ENCODE measurements at places on chromosomes 2 and 18. TPM values are rescaled to one million over a fixed set of nuclear protein-coding genes. Genes with fewer than 3 reads are reported as not detected.

The SLC16A14 gene
- 1.0 TPM for total RNA-seq

The FN1 gene
- total RNA-seq = 174 TPM

The STAT4 gene
- 3.9 TPM for total RNA-seq

The FAM237A gene
- not detected for total RNA-seq

The EIF2AK2 gene
- total RNA-seq = 17.5 TPM

The FOXD4L1 gene
- total RNA-seq = 0.40 TPM

The PRSS56 gene
- total RNA-seq = 0.14 TPM

The CHRND gene
- total RNA-seq = not detected

The STON1 gene
- total RNA-seq = 0.36 TPM

The UPP2 gene
- not detected for total RNA-seq

The RTP5 gene
- not detected for total RNA-seq

The DLGAP1 gene
- total RNA-seq = 0.01 TPM

The UGT1A8 gene
- total RNA-seq = not detected

The DNAJC5G gene
- not detected for total RNA-seq

The UCN gene
- 1.6 TPM for total RNA-seq

The SCTR gene
- total RNA-seq = not detected

The SMC6 gene
- total RNA-seq = 36.7 TPM

The PDE1A gene
- total RNA-seq = 0.16 TPM

The PROM2 gene
- total RNA-seq = 0.06 TPM

The TMEM247 gene
- not detected for total RNA-seq

The MYOM1 gene
- total RNA-seq = 0.05 TPM

The AQP12A gene
- not detected for total RNA-seq

The CASP10 gene
- 2.5 TPM for total RNA-seq

The SGO2 gene
- total RNA-seq = 13.6 TPM

The CAB39 gene
- total RNA-seq = 51.5 TPM

The ARHGAP28 gene
- total RNA-seq = 0.07 TPM

The ALPG gene
- 0.15 TPM for total RNA-seq

The TEKT4 gene
- total RNA-seq = not detected

The CRYGC gene
- not detected for total RNA-seq

The MTX2 gene
- 43.5 TPM for total RNA-seq

The LRP1B gene
- total RNA-seq = not detected

The GRB14 gene
- total RNA-seq = 6.5 TPM

The MBP gene
- total RNA-seq = 29.7 TPM

The MIB1 gene
- total RNA-seq = 5.6 TPM

The TCF7L1 gene
- total RNA-seq = 6.7 TPM

The SLC11A1 gene
- total RNA-seq = 0.15 TPM

The C2orf80 gene
- total RNA-seq = not detected

The CD8B2 gene
- not detected for total RNA-seq

The CDKL4 gene
- total RNA-seq = not detected

The VWC2L gene
- not detected for total RNA-seq

The MPP4 gene
- 0.06 TPM for total RNA-seq

The KLHL30 gene
- total RNA-seq = 0.24 TPM

The CABLES1 gene
- total RNA-seq = 12.7 TPM

The TNP1 gene
- total RNA-seq = not detected

The PLGLB1 gene
- 0.38 TPM for total RNA-seq

The PDCD1 gene
- total RNA-seq = not detected

The BIN1 gene
- 30.2 TPM for total RNA-seq

The LHCGR gene
- not detected for total RNA-seq

The COBLL1 gene
- 3.9 TPM for total RNA-seq
